ENCODE measurements at places on chromosomes 2 and 18.

DNA sequence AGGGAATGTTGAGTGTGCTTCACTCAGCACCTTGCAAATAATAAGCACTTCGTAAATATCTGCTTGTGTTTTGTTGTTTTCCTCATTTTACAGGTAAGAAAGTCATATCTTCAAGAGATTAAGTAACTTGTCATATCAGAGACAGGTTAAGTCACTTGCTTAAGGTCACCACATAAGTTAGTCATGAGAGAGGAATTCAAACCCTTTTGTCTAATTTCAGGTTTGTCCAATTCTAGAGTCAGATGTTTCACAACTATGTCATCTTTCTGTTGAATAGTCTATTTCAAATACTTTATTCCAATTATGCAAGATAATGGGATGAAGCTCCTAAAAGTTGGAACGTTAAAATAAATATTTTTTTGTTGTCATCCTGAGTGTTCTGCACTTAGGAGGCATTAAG is 13.5 kb upstream of the CUL3 start:
- DNase-seq: no peak

DNA sequence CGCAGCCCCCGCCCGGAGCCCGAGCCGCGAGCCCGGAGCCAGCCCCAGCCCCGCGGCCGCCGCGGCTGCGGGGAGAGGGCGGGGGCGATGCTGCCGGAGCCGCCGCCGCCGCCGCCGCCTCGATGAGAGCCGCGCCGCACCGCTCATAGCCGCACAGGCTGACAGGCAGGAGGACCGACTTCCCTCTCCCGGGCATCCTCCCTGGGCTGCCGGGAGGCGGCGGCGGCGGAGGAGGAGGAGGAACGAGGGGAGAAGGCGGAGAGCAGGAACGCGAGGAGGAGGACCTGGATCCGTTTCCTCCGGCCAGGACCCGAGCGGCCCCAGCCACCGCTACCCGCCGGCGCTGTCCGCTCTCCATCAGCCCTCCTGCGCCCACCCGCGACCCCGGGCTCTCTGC is 370 bp downstream of the KLHL29 start:
- DNase-seq: no peak

DNA sequence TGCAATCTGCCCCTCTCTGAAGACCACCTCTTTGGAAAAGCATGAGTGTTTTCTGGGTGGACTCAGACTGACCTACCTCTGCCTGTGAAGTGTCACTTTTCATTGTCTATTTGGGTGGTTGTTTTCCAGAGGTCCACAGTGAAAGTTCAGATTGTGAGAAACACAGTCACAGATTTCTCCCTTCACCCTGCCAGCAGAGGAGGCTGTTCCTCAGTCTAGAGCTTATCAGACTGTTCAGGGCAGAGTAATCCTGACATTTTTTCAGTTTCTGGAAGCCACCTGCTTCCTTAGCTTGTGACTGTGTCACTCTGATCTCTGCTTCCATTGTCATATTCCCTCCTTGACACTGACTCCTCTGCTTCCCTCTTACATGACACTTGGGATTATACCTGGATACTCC is 55.4 kb upstream of the RMP24 start:
- DNase-seq: no peak

- DNase-seq: no peak
Measured at GRCh38 chr18:75207310-75208154, 1.4 kb downstream of the PTGR3 start.

DNA sequence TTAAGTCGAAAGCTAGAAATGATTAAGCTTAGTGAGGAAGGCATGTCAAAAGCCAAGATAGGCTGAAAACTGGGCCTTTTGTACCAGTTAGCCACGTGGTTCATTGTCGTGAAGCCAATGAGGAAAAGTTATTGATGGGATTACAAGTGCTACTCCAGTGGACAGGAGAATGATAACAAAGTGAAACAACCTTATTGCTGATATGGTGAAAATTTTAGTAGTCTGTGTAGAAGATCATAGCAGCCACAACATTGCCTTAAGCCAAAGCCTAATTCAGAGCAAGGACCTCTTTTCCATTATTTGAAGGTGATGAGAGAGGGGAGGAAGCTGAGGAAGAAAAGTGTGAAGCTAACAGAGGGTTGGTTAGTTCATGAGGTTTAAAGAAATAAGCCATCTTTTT is 24.1 kb upstream of the RAMP1 start:
- no peak for DNase-seq

DNA sequence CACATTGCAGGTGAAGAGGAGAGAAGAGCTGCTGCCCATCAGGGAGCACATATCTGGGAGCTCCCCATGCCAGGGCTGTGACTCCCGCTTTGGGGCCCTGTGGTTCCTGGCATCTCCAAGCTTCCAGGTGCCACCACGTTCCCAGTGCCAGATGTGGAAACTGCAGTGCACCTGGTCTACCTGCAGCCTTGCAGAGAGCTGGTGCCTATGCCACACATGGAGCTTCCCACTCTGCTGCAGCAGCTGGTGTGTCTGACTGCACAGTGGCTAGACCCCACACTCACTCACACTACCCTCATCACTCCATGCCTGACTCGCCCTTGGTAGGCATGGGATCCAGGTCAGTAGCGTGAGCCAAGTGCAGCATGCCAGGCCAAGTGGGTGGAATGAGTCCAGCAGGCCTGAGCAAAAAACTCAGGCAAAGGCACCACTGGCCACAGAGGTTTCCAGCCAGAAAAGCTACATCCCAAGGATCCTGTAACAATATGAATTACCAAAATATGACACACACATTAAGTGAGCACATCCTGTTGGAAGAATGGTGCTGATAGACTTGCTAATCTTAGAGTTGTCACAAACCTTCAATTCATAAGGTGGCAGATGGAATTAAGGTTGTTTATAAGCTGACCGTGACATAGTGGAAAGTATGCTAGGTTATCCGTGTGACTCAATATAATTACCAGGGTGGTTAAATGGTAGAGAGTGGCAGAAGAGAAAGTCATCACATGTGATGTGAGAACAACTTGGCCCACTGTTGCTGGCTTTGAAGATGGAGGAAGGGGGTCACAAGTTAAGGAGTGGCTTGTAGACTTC is 150.9 kb downstream of the EHBP1 start:
- DNase-seq: no peak

- DNase-seq: no peak
Measured at GRCh38 chr18:72342933-72343332, 201.2 kb downstream of the CBLN2 start.

DNA sequence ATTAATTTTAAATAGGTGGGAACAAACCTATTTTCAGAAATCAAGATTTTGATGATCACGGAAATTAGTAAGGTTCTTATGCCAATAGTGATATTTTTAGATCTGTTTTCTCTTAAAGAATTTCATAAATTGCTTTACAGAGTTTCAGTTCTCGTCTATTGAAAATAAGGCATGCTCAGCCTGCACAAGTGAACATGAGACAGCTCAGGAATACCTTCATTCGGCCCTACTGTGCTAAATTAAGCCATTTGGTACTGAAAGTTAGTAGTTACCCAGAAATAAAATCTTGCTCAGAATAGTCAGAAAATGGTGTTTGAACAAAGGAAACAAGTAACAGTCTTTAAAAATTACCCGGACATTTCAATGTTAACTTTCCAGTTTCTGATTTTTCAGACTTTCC is 60.4 kb downstream of the DLGAP1 start:
- no peak for DNase-seq

DNA sequence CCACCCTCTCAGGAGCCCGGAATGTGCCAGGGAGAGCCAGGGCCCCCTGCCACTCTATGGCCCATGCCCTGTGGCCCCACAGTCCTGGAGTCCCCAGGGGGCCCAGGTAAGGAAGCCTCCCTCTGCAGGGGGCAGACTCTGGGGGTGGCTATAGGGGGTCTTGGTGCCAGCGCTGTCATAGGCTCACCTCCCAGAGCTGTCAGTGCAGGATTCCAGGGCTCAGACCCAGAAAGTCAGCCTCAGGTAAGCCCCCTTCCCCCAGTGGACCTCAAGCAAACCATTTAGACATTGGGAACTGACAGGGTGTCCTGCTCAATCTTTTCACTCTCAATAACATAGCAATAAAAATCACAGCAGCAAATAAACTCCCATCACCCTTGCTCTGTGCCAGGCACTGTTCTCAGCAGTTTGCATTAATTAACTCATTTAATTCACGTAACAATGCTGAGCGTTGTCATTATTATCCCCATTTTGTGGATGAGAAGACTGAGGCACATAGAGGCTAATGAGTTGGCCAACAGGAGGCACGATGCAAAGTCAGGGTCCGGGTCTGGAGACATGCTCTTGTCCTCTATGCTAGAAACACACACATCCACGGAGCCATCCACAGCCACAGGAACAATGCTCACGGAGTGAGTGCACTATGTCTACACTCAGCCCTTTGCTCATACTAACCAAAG is 79.6 kb downstream of the TNS1 start:
- DNase-seq: no peak

DNA sequence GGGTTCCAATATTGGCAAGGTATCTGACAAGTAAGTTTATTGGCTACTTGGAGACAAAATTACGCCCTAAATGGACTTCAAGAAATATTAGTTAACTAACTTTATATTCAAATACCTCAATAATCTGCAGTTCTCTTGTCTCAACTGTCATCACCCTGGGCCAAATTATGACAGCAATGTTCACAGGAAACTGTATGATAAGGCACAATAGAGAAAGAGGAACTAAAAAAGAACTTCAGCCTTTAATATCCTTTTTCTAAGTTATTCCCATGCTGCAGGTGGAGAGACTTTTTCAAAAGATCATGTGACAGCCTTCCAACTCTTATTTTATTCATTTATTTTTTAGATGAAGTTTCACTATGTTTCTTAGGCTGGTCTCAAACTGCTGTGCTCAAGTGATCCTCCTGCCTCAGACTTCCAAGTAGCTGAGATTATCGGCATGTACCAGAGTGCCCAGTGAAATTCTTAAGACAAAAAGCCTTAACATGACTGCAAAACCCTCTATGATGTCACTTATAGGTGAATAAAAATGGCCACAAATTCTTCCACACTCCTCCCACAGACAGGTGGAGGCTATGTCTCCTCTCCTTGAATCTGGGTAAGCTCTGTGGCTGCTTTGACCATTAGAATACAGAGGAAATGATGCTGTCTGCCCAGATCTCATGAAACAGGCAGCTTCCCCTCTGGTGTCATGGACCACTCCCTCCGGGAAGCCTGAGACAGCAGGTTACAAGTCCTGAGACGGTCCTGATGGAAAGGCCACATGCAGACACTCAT is 211.0 kb downstream of the TGIF1 start:
- no peak for DNase-seq

GRCh38 chr2:98729652-98730051 is 1.3 kb downstream of the MGAT4A start:
- DNase-seq: no peak

- DNase-seq: no peak
Measured at GRCh38 chr2:73832930-73833329, 4.2 kb downstream of the STAMBP start.

DNA sequence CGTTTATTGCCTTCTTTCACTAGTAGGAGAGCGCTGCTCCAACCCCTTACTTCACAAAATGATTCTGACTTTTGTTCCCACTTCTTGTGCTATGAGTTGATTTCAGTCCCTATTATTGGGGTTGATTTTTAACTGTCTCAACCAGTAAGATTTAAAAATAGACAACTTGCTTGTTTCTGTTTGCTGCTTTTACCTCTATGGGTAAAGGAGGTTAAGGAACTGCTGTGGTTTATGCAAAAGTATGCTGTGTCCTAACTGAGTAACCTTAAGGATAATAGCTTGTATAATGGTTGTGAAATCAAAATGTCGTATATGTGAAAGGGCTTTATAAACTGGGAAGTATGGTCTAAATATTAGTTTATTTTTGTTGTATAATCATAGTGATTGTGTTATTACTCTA is 22.6 kb downstream of the ALMS1 start:
- DNase-seq: no peak

- DNase-seq: no peak
Measured at GRCh38 chr2:42296226-42296625, 64.8 kb downstream of the COX7A2L start.

DNA sequence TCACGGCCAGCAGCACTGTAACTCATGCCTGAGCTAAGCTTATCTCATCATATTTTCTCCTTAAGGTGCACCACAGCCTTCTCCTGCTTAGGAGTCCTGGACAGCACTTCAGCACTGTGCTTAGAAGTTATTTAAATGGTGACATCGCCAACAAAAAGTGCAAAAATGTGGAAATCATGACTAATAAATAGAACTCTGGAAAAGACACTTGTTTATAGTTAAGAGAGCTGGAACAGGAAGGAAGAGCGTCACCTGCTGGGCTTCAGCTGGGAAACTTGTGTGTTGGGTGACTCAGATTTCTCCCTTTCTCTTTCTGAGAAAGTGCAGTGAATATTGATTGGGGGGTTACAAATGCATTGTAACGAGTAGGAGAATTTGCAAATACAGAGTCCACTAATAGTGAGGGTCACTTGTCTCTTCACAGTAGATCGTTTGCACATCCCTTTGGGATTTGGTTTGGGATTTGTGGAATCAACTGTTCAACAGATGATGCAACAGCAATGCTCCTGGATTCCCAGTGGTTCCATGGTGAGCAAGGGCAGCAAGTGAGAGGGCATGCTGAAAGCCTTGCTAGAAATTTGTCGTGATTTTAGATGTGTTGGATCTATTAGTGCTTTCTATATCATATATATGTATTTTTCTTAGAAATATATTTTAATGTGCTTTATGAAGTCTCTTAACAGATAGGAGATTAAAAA is 84.2 kb downstream of the DOK6 start:
- no peak for DNase-seq

DNA sequence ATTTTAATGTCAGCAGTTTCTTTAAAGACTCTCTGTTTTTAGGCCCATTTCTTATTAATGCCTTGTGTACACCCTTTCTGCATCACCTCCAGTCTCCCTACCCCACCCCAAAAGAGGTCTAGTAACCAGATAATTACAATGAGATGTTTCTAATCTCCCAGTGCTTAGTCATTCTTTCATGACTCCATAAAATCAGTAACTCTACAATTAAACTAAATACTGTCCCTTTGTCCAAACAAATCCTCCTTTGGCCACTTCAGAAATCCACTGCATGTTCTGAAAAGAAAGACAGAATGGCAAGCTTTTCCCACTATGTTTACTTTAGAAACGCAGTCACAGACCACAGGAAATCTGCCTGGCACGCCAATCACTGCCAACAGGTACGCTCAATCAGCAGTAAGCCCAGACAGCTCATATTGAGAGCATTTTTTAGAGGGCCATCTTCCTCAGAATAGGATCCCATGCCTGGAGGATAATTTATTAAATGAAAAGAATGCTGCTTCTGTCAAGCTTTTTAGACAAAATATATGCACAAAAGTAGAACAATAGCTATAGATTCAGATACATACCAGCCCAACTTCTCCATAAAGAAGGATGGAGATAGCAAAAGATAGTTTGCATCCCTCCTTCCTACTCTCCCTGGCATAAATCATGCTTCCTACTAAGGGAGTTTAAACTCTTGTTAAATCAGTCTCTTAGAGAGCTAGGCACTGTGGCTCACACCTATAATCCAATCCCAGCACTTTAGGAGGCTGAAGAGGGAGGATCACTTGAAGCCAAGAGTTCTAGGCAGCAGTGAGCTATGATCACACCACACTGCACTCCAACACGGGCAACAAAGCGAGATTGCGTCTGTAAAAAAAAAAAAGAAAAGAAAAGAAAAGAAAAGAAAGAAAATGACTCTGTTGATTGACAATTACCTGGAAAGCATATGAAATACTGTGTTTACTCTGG is 14.6 kb downstream of the CLASP1 start:
- DNase-seq: no peak

- no peak for DNase-seq
Measured at GRCh38 chr2:206004004-206004693, 81.8 kb downstream of the INO80D start.
